ENCODE measurements at places on chromosomes 13 and 19.

- no peak for DNase-seq
These were observed 529.4 kb upstream of the HTR2A start for GRCh38 chr13:47426126-47426849.

GRCh38 chr13:27921421-27921960, 1.7 kb downstream of the PDX1 start:
- DNase-seq = no peak

DNA sequence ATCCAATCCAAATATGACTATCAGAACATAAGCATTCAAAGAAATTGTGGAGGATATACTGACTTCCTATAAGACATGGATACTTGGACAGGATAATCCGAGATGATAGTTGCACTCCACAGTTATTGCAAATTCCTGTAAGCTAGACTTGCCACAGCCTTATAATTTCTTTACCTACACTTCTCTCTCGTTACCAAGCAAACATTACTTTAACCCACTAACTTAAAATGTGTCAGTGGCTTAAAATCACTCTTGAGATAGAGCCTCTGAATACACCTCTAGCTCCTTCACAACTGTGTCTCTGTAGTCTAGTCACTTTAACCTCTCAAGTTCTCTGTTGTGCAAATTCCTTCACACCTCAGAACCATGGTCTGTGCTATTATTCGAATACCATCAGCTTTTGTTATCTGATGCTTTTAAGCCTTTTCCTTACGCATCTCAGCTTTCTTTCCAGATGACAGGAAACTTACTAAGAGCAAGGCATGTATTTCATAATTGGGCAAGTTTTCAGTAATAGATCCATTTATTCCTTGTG, 474.9 kb upstream of the MIR17HG start:
- no peak for DNase-seq

- no peak for DNase-seq
These were observed 558.5 kb downstream of the RFC3 start for GRCh38 chr13:34376483-34376882.

GRCh38 chr13:31545616-31546015, 193.7 kb upstream of the RXFP2 start:
- DNase-seq = no peak

DNA sequence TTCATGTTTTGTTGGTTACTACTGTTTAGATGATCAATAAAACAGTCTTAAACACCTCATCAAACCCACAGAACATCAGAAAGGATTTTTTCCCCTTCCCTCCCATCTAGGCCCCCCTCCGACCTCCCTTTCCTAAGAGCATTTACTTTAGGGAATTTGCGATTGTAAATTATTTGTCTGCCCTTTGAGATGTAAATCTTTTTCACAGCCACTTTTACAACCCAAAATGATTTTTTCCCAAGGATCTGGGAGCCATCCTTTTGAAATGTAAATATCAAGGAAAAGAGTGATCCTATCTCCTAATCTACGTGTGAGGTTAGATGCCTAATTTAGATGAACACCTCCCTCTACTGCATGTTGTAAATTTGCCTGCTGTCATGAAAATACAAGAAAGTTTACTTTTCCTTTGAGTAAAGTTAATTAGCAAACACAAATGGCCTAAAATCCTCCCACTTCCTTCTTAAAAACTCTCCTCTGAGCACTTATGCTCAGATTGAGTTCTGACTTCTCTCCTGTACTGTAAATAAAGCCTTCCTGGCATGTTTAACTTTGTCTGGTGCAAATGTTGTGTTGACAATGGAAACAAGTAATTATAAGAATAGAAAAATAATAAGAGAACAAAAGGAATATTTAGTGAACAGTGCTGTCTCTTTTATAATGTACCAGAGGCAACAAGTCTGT, 1646.9 kb upstream of the SPRY2 start:
- no peak for DNase-seq

DNA sequence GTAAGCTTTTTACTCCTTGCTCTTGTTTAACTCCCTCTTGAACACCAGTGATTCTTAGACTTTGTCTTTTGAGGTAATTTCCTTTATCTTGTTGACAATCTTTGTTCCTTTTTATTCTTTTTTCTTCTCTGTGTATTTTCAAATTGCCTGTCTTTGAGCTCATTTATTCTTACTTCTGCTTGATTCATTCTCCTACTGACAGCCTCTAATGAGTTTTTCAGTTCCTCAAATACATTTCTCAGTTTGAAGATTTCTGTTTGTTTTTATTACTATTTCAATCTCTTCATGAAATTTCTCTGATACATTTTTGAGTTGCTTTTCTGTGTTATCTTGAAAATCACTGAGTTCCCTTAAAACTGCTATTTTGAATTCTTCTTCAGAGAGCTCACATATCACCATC, 154.1 kb downstream of the ATP8A2 start:
- no peak for DNase-seq

GRCh38 chr13:51286135-51287002, 53.1 kb upstream of the SERPINE3 start:
- peak; percentile 86 for DNase-seq

All from islet precursor cell (in vitro differentiated cells).